ENCODE measurements at places on chromosomes 12 and 14.

DNA sequence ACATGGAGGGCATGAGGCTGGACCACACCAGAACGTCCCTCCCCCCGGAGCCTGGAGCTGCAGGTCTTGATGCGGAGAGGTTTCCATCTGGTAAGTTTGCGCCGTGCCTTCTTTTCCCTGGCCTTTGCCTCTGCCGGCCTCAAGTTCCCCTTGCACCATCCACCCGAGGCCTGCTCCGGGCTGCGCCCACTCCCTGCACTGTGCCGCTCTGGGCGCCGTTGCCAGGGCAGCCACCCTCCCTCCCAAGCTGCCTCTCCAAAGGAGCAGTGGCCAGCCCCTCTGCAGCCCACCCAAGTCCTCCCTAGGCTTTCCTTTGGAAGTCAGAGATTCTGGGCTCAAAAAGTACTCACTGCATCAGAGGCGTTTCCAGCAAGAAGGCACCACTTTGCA is 46.2 kb upstream of the MEG3 start:
- DNase-seq, result no peak

DNA sequence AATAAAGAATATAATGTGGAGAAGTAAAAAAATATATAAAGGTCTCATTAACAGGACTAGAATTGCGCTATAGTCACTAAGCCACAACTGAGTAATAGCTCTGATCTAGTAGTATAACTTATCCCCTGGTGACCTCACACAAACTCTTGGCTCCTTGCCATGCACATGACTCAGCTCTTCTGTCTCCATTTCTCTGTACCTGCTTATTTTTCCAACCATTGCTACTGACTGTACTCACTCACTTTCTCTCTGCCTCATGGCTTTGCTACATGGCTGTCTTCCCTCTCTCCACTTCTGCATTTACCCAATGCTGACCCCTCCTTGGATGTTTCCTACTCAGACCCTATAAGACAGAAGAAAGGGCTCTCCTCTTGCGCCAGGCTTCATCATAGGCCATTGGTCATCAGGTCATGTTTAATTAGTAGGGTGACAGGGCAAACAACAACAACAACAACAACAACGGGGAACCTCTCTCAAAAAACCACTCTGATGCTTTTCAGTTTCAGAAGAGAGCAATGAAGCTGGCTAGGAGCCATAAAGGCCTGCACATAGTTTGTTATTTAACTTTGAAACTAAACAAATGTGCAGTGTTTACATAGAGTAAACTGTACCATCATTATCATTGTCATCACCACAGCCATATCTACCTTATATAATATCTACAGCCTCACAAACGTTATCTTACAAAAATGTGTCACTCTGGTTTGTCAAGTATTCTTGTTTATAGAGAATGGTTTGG is 25.6 kb upstream of the KRAS start:
- DNase-seq, result no peak

DNA sequence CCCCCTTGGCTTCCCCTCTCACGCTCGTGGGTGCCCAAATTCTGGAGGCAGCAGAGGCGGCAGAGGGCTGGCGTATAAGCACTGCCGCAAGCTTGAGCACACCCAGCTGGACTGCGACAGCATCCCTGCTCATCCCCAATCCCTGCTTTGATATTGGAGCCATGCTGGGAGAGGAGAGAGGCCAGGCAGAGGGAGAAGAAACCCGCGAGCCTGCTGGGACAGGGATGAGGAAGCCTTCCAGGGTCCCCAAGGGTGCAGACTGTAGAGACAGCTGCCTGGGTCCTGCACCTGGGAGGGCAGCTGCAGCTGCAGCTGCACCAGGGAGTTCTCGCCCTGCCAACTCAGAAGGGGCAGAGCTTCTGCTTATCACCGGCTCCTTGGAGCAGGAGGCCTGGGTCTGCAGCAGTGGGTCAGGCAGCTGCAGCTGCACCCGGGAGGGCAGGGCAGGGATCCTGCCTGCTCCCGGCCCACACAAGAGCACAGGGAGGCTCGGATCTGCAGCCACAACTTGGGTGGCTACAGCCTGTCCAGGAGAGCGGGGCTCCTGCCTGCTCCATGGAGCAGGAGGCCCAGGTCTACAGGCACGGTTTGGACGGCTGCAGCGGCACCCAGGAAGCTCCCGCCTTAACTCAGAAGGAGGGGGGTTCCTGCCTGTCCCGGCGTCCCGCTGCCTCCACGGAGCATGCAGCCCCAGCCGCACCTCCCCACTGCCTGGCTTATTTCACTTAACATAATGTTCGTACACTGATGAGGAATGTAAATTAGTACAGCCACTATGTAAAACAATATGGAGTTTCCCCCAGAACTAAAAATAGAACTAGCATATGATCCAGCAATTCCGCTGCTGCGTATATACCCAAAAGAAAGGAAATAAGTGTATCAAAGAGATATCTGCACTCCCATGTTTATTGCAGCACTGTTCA is 60.4 kb upstream of the SGPP1 start:
- no peak for DNase-seq

DNA sequence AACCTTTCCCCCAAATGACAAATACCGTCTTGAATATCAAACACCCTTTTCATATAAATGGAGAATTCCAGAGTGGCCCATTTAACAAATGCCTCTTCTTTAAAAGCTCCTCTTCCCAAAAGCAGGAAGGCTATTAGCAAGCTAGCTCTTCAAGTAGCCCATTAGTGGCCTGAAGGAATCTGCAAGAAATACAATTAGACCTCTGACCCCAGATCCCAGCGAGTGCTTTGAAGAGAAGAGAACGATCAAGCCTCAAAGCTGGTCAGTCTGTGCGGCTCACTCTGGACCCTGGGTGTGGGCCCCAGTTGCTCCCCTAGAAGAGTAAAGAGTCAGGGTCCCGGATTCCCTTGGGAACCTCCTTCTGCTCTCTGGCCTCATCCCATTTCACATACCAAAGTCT is 325.6 kb downstream of the NUAK1 start:
- DNase-seq, result no peak

DNA sequence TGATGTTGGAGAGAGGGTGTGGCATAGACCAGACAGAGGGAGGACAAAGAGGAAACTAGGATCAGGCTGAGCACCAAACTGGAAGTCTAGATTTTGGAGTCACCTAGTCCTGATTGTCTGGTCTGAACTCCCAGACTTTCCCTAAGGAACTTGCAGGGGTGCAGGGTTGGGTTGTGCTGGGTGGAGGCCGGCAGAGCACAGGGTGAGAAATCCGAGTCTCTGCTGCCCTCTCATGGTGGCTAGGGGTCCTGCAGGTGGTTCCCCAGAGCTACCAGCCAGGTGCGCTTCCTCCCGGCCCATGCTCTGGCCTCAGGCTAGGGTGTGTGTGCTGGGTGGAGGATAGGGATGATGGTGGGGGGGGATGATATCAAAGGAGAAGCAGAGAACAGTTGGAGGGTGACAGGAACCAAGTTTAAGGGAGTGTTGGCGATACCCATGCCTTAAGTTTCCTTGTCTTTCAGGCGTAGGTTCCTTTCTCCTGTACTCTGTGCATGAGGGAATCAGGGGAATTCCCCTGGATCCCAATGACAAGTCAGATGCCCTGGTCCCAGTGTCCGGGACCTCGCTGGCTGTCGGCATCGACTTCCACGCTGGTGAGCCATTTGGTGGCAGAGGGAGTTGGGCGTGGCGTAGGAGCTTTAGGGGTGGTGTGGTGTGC is 33.5 kb upstream of the NXPH4 start:
- DNase-seq, result no peak

DNA sequence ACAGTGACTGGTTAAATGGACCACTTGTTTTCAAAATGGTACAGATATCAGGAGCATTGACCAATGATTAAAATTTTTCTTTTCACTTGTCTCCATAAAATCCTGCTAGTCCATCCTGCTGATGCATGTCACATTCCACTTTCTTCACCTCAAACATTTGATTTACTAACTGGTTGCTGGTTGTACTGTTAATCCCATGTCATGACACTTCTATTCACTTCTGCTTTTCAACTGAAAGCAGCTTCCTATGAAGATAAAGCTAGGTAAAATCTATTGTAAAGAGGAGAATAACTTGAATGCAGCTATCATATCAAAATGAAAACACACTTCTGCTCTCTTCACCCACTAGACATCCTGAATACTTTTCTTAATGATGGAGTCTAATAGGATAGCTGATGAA is 149.6 kb upstream of the OTX2 start:
- no peak for DNase-seq

DNA sequence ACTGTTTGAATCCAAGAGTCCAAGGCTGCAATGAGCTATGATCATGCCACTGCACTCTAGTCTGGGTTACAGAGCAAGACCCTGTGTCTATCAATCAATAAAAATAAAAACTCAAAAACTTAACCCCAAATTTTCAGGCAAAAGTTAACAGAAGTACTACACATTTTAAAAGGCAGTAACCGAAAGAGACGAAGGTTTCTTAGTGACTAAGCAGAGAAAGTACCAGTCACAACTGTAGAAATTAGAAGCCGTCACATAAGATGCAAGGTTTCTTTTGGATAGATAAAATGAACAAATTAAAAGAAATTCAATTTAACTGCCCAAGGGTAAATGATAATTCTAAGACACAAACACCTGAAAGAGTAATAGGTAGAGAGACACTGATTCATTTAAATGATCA is 103.5 kb downstream of the MED13L start:
- DNase-seq, result no peak

GRCh38 chr12:112341046-112341825 is 41.0 kb downstream of the HECTD4 start:
- no peak for DNase-seq

- DNase-seq, result peak; percentile 56
Observed at GRCh38 chr14:20873370-20874177, 17.6 kb upstream of the RNASE3 start.

GRCh38 chr14:31025367-31026076 is at the start of gene AP4S1:
Gene AP4S1, plus strand, starts transcription at chr14:31025649. Its CDS starts 40,548 bp downstream, at chr14:31066197.
- peak; percentile 30 for DNase-seq

- no peak for DNase-seq
Observed at GRCh38 chr12:62328296-62328921, 68.2 kb downstream of the USP15 start.

- DNase-seq, result no peak
Observed at GRCh38 chr12:77232045-77232444, 166.7 kb upstream of the E2F7 start.

DNA sequence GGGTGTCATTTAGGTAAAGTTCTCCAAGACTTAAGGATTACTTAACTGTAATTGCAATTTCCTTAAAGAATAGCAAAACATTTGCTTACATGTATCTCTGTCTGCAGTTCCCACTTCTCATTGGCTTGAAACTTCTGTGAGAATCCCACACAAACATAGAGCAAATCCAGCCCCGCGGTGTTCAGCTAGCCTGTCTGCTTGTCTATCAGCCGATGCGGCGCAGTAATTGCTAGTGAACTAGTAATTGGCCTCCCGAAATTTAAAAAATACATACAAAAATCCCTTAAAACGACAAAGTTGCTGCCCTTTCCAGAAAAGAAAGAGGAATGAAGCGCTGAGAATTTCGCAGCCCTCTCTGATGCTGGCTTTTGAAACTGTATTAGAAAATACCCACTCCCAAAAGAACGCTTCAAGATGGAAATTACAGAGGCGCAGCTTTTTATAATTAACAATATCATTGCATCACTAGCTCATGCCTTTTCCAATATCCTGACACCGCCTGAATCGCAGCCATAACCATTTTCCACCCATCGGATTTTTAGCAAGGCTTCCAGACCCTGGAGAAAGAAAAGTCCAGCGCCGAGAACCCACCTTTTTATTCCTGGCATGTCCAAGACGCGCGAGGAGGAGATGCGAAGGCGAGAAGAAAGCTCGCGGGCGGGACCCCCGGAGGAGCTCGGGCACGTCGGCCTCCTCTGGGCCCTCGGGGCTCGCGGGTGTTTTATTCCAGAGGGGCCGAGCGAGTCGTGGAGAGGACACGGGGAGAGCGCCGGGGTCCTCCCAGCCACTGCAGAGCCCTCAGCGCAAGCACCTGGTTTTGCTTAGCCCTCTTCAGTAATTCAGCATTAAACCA is 646 bp downstream of the FBLN5 start:
- DNase-seq, result no peak

- DNase-seq, result peak; percentile 80
Observed at GRCh38 chr12:62603061-62603810, 136.6 kb downstream of the MON2 start.

GRCh38 chr12:5294274-5295070 is 137.4 kb upstream of the NTF3 start:
- DNase-seq, result no peak

- no peak for DNase-seq
Observed at GRCh38 chr12:57319678-57320469, 68.9 kb upstream of the STAC3 start.

DNA sequence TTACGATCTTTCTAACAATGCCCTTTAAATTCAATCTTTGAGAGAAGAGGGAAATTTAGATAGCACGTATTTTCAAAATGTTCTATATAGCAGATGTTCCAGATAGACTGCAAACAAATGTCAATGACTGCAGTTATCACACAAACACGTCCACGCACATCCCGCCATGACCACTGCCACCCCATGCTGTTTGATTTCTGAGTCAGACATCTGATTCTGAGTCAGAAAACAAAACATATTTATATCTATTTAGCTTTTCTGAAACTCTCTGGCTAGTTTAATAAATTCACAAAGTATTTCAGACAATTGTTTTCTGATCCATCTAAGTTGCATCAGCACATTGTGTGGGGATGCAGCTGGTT is 105.9 kb upstream of the BCAT1 start:
- DNase-seq, result no peak

DNA sequence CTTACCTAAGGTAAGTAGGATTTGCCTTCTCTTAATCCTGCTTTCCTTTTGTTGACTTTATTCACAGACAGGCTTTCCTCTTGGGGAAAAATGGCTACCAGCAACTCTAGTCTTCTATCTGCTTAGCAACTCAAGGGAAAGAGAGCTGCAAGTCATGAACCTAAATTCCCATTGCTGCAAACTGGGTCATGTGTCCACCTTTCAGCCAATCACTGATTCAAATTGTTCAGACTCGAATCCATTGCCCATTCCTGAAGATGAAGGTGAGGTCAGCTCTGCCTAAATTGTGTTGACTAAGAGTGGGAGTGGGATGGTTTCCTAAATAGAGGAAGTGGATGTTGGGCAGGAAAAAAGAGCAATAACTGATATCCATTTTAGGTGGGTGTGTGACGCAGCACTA is 7.7 kb downstream of the FBXW8 start:
- DNase-seq, result no peak

GRCh38 chr12:68495336-68496070 is 115.2 kb upstream of the RAP1B start:
- DNase-seq, result no peak

DNA sequence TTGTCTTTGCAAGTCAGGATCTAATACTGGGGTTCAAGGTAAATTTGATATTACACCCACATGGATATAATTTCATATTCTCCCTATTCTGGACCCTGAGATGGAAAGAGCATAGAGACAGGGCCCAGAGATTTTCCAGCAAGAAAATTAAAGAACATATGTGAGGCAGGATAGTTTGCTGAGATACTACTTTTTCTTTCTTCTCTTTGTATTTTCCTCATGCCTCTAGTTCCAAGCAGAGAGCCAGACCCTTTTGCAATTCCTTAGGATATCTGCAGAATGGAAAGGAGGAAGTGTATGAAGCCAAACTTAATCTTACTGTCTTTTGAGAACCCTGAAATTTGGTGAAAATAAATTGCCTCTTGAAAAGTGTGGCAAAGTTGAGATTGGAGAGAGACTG is 34.0 kb upstream of the RNASE3 start:
- DNase-seq, result no peak

Measured in activated gamma-delta T cell (primary cell).